Heart left ventricle (tissue), 16 donors: ENCODE measurements at places on chromosomes 3 and 15.

DNA sequence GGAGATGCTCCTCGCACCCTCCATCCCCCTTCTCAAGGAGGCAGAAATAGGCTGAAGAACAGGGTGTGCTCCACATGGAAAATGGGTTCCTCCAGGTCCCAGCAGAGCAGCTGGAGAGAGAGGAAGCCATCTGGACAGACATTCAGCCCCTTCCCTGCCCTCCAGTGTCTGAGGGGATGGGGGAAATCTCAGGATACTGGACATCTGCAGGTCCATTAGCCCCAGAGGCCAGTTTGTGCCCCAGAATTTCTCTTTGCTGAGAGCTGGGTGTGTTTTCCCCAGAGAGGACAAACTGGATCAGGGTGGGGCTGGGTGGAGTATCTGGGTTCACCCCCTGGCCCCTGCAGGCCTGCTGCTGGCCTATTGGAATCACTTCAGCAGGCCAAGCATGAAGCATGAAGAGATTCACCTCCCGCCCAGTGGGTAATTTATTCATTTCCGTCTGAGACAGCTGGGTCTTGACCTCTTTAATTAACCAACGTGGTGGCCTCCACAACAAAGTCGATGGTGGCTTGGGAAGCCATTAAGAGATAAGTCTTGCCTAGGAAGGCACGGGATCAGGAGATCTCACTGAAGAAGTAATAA, 4.6 kb downstream of the FAM3D start:
- no peak for DNase-seq

DNA sequence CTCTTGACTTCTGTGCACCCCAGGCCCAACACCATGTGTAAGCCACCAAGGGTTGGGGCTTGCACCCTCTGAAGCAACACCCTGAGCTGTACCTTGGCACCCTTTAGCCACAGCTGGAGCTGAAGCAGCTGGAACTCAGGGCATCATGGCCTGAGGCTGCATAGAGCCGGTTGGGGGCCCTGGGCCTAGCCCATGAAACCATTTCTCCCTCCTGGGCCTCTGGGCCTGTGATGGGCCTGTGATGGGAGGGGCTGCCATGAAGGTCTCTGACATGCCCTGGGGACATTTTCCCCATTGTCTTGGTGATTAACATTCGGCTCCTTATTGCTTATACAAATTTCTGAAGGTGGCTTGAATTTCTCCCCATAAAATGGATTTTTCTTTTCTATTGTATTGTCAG, 22.4 kb upstream of the ADAMTSL3 start:
- DNase-seq: no peak

GRCh38 chr3:134453631-134454030, 32.2 kb downstream of the ANAPC13 start:
- DNase-seq: no peak

DNA sequence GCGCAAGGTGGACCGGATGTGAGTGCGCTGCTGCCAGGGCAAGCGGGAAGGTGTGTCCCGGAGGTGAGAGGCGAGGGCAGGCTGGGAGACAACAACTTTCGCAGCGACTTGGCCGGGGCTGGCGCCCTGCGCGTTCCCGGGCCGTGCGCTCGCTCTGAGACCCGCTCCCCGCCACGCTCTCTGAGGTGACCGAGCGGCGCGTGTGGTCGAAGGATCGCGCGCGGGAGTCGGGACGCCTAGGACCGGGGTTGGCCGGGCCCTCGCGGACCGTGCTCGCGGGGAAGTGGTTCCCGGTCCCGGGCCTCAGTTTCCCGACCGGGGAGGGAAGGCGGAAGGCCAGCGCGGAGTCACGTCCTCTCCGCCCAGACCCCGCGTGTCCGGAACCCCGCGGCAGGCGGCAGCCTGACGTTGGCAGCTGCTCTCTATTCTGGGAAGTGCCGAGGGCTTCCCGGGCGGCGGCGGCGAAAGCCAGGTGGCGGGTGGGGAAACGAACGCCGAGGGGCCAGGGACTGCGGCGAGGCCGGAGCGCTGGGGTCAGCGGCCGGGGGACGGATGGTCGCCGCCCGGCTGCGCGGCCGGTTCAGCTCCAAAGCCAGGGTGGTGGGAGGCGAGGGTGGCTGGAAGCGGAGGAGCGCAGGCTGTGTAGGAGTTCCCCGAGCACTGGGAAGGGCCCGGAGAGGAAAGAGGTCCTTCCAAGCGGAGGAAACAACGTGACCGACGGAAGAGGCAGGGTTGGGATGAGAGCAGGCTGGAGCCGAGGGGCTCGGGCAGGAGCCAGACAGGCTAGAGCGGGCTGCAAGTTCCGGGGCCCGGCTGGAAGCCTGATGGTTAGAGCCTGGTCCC, 1.0 kb upstream of the IGF2BP2 start:
- DNase-seq: peak; percentile 68
